ENCODE measurements at places on chromosomes 6 and 20.

GRCh38 chr6:98967616-98968015 is 19.9 kb upstream of the FBXL4 start:
- no peak for DNase-seq

DNA sequence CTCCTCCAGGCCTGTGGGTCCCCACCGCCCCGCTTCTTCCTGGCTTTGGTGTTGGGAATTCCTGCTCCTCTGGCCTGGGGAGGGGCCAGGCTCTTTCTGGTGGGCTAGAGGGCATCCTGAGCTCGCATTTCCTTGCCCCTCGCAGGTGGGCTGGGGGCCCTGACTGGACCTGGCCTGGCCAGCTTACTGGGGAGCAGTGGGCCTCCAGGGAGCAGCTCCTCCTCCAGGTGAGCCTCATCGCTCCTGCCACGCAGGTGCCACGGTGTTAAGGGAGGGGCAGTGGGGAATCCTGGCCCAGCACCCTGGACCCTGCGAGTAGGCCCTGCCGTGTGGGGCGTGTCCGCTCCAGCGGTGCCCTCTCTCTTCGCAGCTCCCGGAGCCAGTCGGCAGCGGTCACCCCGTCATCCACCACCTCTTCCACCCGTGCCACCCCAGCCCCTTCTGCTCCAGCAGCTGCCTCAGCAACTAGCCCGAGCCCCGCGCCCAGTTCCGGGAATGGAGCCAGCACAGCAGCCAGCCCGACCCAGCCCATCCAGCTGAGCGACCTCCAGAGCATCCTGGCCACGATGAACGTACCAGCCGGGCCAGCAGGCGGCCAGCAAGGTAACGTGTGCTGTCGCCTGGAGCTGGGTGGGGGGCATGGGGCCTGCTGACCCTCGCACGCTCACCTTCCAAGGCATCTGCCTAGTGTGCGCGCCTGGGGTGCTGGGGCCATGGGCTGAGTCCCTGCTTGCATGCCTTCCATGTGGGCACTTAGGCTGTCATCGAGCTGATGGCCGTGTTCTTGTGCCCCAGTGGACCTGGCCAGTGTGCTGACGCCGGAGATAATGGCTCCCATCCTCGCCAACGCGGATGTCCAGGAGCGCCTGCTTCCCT is 4.7 kb downstream of the ADRM1 start:
- DNase-seq: no peak

DNA sequence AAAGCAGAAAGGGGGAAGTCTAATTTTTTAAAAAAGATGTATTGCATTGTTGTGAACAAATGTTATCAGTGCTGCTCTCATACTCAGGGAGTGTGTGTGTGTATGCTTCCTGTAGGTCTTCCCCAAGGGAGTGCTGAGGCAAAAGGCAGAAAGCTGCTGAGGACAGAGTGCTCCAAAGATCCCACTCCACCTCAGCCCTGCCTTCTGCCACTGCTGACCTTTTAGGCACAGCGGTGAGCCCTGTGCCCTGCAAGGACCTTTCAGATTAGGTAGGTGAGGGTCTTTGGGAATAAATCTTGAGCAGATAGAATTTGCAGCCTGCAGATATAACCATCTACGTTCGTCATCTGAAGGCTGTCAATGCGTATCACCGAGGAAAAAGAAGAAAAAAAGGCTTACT is 756.4 kb upstream of the MMS22L start:
- no peak for DNase-seq

DNA sequence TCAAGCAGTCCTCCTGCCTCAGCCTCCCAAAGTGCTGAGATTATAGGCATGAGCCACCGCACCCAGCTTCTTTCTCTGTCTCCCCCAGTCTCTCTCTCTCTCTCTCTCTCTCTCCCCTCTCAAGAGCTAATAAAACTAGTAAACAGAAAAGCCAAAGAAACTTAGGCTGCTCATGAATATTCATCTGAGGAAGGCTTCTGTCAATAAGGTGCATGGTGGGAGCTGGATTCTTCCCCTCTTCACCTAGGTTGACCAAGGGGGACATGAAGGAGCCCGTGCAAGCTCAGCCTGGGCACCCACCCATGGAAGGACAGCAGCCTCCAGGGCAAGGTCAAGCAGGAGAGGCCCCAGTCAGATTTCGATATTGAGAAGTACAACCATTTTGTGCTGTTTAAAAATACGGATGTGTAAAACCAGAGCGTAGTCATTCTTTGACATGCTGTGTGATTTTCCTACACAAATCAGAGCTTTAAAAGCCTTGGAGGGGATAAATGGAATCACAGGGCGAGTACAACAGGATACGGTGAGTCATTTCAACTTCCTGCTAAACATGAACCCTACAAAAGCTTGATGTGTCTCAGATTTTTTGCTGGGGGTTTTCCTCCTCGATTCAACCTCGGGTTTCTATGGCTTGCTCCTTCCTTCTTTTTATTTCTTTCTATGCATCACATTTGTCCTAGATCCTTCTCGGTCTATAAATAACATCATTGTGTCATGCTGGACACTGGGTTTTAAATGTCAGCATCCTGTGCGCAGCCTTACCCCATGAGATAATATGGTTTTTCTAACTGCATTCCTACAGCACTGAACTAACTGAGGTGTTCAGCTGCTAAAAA is 368.9 kb upstream of the JARID2 start:
- DNase-seq: no peak

DNA sequence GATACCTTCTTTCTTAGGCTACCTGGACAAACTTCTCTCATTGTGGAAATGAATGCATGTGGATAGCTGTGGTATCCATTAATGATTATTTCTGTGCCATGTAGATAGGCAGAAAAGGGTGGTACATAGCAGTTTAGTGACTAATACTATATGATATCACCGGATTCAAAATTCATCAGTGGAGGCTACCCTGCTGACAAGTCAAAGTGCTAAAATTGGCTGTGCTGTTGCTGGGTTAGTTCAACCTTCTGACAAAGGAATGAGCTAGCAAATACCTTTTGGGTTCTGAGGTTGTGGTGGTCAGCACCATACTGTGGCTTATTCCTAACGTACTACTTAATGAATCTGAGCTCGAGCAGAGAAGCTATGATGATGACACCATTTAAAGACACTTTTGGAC is 109.1 kb downstream of the TFAP2B start:
- DNase-seq: no peak
